ENCODE measurements at places on chromosomes 13 and 19. TPM values are rescaled to one million over a fixed set of nuclear protein-coding genes. Genes with fewer than 3 reads are reported as not detected.

The OVOL3 gene
- polyA plus RNA-seq: not detected

The NDFIP2 gene
- polyA plus RNA-seq: 15.7 TPM

The CCNA1 gene
- 0.24 TPM for polyA plus RNA-seq

The OLFM2 gene
- polyA plus RNA-seq: 4.6 TPM

The ELANE gene
- polyA plus RNA-seq: 5.7 TPM

DNA sequence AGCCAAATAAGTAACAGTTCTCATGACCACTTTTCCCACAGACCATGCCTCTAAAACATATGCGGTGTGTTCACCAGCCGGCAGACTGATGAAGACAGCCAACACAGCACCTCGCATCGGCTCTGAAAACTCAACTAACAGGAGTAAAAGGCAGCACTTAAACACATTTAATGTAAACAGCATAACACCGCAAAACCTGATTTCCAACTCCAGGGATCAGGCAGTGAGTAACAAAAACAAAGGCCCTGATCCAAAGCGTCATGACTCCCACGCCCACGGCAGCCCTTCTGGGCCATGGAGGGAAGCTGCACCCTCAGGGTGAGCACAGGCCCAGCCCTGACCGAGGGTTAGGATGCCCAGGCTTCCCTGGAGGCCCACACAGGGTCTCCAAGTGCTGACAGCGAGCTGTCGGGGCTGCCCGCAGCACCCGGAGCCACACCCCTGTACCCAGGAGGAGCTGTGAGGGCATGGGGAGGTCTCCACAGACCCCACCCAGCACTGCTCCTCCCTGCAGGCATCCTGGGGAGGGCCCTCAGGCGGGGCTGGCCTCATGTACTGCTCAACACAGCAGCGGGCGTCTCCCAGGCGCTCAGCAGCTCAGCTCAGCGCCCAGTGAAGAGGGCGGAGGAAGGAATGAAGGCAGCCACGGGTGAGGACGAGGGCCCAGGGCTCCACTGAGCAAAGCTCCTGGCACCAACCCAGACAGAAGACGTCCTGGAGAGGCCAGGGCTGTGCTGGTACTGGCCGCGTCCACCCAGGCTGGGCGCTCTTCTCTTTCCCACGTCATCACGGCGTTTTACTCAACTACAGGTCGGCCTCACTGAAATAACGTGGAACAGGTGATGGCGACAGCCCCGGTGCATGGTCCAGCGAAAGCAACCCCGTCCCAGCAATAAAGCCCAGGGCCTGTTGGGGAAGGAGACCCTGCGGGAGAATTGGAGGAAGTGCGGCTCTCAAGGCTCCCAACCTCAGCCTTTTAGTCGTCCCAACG lies 53.7 kb downstream of the RASA3 start:
- no peak for DNase-seq

DNA sequence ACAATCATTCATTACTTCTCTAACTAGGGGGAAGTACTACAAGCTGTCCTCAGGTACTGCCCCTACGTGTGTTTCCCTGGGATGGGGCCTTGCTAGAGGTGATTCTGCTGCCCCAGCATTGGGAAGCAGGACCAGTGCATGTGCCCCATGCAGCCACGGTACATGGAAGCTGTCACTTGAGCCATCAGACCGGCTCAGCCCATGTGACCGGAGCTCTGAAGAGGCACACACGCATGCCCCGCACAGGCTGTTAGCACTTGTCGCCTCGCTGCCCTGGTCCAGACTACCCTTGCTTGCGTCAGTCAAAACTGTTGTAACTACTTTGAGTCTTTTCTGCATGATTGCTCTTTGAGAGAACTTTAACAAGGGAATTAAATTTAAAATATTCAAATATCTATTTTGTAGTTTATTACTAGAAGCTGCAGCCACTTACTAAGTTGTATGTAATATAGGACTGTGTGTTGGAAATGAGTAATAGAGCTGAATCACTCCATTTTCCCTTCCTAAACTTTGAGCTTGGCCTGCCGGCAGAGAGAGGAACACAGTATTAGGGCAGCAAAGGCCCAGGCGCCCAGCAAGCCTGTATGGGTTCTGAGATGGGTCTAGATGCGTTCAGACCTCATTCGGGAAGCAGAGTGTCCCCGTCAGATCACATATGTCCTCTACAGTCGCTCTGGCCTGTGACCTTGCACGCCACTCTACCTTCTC lies 42.2 kb downstream of the DHRS12 start:
- no peak for DNase-seq

GRCh38 chr13:106609116-106609515 lies 41.2 kb upstream of the ARGLU1 start:
- DNase-seq: no peak

DNA sequence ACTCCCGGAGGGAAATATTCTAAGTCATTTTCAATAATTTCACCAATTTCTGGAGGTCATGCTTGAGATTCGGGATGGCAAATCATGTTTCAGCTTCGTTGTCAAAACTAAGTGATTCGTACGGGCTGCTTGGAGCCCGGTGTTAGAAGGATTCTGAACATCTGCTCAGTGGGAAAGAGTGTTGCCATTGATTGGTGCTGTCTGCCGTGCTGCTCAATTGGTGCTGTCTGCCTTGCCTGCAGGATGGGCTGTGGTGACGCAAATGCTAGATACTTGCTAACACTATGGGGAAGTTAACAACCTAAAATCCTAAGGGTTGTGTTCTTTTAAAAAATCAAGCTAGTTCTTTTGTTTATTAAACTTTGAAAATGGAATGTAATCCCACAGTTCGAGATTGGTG lies 17.3 kb upstream of the CACNG8 start:
- no peak for DNase-seq

- DNase-seq: no peak
Observed at GRCh38 chr19:38850436-38850975, 720 bp upstream of the HNRNPL start.

- DNase-seq: no peak
Observed at GRCh38 chr19:35341565-35342225, 6.0 kb upstream of the FFAR1 start.

DNA sequence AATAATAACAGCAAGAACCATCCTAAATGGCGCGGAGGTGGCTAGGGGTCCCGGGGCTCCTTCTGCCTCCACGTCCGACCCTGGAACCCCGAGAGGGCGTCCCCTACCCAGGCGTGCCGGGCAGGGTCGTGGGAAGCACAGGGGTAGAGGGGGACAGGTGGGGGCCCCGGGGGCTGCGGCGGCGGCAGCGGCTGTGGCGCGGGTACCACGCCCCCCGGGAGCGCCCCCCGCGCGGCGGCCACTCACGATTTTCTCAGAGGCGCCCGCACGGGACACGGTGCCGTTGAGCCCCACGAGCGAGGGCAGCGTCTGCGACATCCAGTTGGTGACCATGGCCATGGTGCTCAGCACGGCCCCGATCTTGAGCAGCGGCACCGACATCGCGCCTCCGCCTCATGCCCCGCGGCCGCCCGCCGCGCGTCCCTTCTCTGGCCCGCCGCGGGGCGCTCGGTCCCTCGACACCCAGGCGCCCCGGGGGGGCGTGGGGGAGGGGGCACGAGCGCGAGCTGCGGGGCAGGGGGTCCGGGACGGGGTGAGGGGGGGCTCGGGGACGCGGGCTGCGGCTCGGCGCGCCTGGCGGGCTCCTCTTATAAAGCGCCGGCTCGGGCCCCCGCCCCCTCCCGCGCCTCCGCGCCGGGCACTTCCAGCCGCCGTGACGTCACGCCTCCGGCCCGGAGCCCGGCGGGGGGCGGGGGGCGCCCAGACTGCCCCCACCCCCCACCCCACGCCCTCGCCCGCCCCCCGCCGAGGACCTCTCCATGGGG lies 22.9 kb downstream of the OLFM2 start:
- no peak for DNase-seq

- DNase-seq: no peak
Observed at GRCh38 chr13:112952759-112953551, 16.1 kb upstream of the MCF2L start.

DNA sequence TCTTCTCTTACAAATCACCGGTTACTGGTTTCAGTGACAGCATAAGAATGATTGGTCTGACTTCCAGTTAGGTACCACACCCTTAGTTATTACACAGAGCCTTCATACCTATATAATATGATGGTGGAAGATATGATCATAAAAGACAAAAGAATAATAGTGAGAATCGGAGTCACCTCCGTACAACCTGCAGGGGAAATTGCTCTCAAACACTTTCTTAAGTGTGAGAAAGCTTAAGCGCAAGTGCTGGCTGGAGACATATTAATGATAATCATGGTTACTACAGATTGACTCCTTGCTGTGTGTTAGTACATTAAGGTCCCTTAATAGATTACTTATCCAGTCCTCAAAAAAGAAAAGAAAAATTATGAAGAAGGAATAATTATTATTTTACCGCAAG lies 1.8 kb upstream of the LHFPL6 start:
- DNase-seq: no peak

DNA sequence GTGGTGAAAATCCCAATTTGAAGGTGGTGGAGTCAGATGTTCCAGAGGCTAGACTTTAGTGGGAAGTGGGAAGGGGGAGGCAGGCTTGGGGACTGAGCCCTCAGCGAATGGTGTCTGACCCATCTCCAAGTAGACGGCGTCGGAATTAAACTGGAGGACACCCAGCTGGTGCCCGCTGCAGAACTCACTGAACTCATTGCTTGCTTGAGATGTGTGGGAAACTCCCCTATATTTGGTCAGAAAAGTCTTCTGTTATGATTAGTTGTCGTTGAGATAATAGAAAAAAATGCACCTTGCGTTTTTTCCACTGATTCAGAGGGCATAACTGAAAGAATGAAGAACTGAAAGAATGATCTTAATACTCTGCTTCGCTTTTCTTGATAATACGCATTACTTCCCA lies 871 bp upstream of the ZNF583 start:
- DNase-seq: no peak

DNA sequence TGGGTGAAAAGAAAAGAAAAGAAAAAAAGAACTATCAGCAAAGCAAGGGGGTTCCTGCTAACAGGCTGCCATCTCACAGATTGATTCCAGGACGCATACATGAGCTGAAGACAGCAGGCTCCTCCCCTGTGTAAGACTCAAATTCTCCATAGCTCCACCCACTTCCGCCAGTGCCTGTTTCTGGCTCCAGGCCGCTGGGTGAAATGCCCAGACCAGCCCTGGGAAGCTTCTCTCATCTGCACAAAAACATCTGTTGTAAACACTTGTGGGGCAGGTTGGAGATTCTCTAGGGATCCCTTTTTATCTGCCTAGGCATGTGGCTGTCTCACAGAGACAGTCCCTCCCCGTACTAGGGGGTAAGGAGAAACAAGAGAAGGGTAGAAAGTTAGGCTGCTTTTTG lies 1054.4 kb upstream of the SPRY2 start:
- no peak for DNase-seq

Data from urinary bladder (tissue), 4 donors.